ENCODE measurements at places on chromosomes 5 and 9.

GRCh38 chr5:181265092-181265671 is 4.2 kb upstream of the TRIM52 start:
- no peak for DNase-seq

DNA sequence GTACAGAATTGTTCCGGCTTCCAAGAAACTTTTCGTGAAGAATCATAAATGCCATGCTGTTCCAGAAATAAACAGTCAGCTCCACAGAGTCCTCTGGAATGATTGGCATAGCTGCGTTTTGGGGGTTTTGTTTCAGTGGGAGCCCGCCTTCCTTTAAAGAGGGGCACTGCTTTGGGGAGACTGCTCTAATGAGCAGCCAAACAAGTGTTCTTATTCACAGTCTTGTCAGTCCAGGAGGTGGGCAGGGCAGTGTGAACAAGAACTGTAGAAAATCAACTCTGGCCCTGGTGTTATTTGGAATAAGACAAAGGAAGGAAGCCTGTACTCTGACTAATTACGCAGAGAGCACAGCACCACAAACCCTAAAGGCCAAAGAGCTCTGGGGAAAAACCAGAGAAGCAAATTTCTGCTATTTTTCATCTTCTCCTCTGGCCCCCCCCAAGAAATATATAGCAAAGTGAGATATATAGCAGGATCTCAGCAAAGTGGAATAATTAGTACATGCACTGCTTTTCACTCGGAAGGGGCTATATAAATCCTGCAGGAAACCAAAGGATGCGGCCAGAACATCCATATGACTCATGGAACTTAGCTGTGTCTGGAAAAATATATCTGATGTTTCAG is 92.9 kb downstream of the GLDC start:
- DNase-seq = no peak

DNA sequence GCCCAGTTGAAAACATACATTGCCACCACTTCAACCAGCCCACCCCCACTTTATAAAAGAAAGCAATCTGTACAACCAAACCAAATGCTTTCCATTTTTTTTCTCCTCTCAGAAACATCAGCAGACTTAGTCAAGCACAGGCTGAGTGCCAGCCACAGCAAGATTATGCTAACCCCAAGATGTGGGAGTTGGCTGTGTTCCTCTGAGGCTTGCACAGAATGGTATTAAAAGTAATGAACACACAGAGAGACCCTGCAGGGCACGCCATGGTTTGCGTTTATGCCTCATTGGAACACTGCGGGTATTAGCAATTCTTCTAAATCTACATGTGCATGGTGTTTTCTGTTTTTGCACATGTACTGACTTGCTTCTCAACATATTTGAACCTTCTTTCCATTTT is 419.9 kb upstream of the GRAMD2B start:
- no peak for DNase-seq

GRCh38 chr9:126390923-126391322 is 64.3 kb downstream of the MVB12B start:
- no peak for DNase-seq

GRCh38 chr5:162209005-162209605 is 141.5 kb downstream of the GABRG2 start:
- peak; percentile 62 for DNase-seq

DNA sequence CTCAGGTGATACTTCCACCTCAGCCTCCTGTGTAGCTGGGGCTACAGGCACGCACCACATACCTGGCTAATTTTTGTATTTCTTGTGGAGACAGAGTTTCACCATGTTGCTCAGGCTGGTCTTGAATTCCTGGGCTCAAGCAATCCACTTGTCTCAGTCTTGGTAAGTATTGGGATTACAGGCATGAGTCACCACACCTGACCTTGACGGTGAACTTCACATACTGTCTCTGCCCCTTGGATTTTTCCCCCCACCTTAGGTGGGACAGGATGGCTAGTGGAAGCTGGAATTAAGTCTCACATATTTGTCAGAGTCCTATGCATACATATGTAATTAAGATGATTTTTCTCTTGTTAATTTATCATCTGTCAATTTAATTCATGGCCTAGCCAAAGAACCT is 20.9 kb upstream of the RFK start:
- no peak for DNase-seq

- DNase-seq = no peak
Observed at GRCh38 chr5:79205965-79206364, 30.0 kb upstream of the JMY start.

DNA sequence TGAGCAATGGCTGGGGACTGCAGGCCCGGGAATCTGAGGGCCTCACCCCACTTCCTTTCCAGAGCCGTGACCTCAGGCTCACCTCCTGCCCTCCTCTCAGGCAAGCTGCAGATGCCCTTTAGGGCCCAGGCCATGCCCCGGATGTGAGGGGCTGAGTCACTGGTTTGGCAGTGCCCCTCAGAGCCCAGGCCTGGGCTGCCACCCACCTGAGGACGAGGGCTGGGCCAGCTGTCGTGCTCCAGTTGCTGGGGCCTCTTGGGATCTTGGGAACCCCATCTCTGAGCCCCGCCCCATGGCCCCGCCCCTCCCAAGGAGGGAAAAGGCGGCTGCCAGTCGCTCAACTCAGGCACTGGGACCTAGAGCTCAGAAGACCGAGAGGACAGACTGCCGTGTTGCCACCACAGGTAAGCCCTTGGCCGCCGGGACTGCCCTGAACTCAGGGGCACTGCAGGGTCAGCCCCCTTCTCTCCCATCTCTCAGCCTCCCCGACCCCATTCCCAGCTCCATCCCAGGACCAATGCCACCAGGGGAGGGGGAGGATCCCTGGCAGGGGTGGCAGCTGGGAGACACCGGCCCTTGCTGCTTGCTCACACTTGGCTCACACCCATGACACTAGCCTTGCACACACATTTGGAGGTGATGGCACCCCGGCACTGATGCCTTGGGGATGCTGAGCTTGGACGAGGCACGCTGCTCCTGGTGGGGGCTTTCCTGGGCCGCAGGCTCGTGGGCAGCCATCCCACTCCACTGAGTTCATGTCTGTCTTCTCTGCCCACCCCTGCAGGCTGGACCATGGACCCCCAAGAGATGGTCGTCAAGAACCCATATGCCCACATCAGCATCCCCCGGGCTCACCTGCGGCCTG is at the start of gene CYSRT1:
Gene CYSRT1 (plus strand): TSS at position 345 of the 865 bp plus-strand sequence. CDS start 448 bp downstream, at position 793.
- peak; percentile 21 for DNase-seq

- peak; percentile 18 for DNase-seq
Observed at GRCh38 chr9:35749515-35750255, 598 bp downstream of the RGP1 start.

Measured in inflammatory macrophage treated with lipopolysaccharide for 1 hour (primary cell).